ENCODE measurements at places on chromosomes 2 and 18. TPM values are rescaled to one million over a fixed set of nuclear protein-coding genes. Genes with fewer than 3 reads are reported as not detected.

DNA sequence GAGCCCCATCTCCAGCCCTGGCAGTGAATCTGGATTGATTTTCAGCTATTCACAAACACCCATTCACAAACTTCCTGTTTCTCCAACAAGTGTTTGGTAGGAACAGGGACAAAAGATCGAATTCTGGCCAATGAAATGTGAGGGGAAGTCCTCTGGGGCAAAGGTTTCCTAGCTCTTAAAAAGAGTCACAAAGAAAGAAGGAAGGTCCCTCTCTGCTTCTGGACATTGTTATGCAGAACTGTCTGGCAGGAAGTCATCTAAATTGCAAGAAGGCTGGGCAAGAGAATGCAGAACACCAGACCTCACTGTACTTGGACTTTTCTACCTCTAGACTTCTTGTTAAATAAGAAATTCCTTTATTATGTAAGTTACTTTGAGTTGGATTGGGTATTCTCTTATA, 137.3 kb downstream of the CCDC148 start:
- DNase-seq = no peak

- no peak for DNase-seq
These were observed 41.2 kb downstream of the M1AP start for GRCh38 chr2:74606927-74607326.

DNA sequence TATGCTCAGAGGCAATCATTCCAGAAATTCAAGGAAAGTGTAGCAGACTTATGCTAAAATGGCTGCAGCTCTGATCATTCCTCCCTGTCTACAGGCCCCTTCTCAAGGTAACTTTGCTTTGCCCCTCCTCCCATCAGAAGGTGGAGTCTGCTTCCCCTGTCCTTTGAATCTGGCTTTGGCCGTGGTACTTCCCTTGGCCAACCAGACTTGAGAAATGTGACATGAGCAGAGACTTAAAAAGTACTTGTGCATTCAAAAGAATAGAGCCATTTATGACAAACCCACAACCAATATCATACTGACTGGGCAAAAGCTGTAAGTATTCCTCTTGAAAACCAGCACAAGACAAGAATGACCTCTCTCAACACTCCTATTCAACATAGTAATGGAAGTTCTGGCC, 59.5 kb upstream of the NCKAP5 start:
- no peak for DNase-seq

DNA sequence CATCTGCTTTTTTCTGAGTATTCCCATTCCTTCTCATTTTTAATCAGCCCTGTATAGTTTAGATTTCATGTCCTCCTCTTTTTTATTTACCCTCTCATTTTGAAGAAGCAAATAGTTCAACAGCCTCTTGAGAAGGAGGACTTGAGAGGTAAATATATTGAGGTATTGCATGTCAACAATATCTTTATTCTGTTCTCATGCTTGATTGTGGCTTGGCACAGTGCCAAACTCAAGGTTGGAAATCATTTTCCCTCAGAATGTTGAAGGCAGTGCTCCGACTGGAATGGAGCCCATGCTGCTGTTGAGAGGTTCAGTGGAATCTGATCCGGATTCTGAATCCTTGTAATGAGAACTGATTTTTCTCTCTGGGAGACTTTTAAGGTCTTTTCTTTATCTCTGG, 31.0 kb upstream of the GALNT3 start:
- no peak for DNase-seq

GRCh38 chr2:210961249-210961648, 404.9 kb downstream of the CPS1 start:
- DNase-seq = no peak

GRCh38 chr2:203498161-203498560, 36.9 kb downstream of the RAPH1 start:
- DNase-seq = peak; percentile 70

GRCh38 chr2:66001538-66001937, 433.4 kb upstream of the MEIS1 start:
- no peak for DNase-seq

DNA sequence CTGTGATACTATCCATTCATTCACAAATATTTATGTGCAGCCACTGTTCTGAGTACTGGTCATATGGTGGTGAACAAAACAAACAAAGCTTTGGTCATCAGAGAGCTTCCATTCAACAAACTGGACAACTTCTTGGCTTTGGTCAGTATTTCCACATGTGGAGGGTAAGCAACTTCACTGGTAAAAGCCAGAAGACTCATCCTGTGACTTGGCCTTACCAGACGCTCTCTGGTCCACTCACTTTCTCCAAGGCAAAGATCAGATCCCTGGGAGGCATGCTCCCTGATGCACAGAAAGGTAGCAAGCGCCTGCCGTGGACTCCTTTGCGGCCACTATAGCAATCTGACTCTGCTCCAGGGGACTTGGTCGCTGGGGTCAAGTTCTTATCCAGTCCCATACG, 179.5 kb downstream of the EN1 start:
- DNase-seq = no peak

- peak; percentile 49 for DNase-seq
These were observed 41.4 kb upstream of the AKAIN1 start for GRCh38 chr18:5238371-5238976.

DNA sequence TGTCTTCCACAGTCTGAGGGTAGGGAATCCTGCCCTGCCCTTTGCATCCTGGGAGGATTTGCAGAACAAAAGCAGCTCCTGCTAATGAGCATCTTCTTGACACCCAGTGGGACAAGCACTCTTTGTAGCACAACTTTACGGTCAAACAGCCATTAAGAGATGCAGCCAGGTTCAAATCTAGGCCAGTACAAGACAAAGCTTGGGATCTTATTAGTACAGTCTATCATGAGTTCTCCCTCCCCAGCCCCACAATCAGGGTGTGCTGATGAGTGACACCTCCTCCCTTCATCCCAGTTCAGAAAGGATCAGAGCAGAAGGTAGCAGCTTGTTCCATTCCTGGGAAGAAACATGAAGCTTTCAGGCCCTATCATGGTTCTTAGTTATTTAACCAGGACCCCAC, 41.9 kb downstream of the MARCO start:
- DNase-seq = no peak

DNA sequence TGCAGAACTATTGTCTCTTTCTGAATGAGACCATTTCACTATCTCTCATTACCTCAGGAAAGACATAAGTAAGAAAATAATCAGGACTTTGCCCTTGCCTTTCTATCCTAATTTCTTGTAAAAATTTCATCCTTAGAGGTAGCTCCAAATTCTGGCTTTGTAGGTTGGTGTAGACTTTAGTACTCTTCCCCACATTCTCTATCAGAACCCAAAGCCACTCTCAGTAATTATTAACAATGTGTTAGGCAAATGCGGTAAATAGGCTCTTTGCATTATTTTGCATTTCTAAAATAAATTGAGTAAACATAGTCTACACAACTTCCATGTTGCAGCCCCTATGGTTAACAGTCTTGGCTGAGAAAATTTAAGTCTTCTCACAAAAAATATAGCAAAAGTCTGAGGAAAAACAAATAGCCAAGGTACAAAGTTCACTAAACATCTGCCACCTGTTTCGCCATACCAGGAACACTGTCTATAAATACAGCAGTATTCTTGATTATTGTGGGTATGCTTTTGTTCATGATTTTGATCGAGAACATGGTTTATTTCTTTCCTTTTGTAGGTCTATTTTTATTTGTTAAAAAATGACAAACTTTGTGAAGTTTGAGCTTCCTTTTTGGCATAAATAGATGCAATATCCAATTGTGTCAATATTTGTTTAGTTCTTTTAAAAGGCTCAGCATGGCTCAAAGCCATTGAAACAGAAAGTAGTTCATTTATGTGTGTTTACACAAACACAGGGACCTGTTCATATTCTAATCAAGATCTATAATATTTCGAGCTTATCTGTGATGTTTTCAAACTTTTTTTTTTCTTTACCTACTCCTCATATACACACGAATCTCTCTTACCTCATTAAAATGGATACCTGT, 1061.5 kb downstream of the CNTNAP5 start:
- DNase-seq = no peak

- DNase-seq = no peak
These were observed 97.7 kb upstream of the TFCP2L1 start for GRCh38 chr2:121382744-121383143.

DNA sequence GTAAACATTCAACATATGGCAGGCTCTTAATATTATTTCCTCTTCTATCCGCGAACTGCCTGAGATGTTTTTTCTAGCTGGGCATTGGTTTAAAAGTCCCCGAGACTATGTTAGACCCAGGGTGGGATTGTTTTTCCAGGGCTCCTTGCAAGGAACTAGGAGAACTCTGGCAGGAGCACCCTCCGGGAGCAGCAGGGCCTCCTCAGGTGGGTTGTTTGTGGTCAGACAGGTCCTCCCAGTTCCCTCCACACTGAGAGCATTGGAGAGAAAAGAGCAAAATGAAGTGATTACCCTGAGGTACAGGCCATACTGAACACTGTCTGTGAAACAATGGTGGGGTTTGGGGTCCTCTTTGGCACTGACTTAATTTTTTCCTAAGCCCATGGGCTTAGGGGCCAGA, 115.9 kb upstream of the LGALSL start:
- DNase-seq = no peak

- DNase-seq = no peak
These were observed 148.7 kb downstream of the AGAP1 start for GRCh38 chr2:235642446-235643098.

DNA sequence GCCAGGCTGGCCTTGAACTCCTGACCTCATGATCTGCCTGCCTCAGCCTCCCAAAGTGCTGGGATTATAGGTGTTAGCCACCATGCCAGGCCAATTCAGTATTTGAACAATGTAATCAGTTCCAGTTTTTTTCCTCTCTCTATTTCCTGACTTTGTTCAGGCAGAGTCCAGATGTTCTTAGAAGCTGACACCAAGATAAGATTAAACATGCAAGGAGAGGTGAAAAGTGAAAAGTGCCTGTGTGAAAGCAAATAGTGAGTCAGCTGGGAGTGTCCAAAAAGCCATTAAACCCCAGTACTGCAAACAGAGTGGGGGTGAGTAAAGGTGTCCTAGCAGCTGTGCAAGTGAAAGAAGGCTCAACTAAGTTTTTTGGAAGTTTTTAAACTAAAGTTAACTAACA, 231.5 kb downstream of the PTH2R start:
- no peak for DNase-seq

GRCh38 chr2:152441961-152442360, 107.0 kb downstream of the FMNL2 start:
- DNase-seq = no peak

DNA sequence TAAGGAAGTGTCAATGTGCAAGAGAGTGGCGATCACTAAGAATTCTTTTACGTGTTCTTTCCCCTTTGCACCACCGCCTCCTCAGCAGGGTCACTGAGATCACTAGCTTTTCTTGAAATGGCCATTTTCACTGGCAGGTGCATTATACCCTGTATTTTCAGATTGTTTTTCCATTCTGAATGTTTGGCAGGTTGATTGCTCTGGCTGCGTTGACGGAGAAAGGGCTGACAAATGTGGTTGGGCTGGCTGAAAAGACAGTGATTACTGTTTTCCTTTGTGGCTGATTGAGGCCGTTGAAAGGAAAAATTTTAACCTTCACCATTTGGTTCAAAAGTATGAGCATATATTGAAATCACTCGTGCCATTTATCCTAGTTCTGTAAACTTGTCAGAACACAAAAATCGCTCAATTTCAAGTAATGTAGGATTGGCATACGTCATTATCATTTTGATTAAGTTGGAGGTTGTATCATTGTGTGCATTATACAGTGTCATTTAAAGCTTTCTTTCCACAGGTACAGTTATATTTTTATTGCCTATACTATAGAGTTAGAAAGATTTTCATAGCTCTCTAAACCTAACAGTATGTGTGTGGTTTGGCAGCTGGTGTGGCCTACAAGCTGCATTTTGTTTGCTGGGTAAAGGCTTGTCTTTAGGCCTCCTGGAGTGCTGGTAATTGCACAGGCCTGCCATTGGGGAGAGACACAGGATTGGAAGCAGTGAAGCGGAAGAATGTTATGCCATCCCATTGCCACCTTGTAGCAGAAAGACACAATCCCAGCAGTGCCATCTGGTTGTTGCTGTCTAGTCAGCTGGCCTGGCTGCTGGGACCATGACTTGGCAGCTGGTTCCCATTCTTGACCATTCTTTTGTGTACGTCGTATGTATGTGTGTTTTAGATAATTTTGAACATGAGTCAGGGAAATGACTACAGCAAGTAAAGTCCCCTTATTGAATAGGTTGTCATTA, 36.7 kb downstream of the DYNC1I2 start:
- DNase-seq = no peak

DNA sequence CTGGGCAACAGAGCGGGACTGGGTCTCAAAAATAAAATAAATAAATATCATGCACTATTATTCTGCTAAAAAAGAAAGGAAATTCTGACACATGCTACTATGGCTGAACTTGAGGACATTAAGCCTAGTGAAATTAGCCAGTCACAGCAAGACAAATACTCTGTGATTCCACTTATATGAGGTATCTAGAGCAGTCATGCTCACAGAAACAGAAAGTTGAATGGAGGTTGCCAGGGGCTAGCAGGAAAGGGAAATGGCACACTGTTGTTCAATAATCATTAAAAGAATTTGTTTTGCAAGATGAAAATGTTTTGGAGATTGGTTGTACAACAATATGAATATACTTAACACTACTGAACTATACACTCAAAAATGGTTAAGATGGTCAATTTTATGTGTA, 60.8 kb downstream of the NCKAP1 start:
- DNase-seq = no peak

DNA sequence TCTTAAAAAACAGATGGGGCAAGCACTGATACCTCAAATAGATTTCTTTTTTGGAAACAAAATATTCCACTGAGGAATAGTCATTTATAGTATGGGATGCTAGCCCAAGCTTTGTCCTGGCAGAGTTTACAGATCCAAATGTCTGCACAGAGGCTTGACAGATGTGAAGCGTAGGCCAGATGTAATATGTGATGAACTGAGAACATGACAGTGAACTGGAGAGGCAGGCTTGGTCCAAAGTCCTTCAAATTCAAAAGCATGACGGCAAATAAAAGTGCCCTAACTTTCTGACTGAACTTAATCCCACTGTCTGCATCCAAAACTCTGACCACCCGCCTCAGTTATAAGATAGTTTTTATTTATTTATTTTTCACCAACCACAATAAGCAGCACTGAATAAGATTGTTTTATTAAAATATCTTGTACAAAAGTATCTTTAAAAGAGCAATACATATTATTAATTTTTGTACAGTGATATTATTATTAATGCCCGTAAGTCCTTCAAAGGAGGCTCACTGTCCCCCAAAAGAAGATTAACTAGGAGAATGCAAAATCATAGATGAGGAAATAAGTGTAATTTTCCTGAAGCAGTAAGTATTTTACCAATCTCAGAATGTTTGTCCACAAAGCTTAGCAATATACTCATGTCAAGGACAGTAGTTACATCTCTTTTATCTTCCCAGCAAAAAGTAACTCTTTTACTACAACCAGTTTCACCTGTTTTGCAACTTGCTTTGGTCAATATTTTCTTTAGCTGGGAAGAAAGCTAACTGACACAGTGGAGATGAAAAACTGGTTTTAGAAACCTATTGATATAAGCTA, 10.7 kb upstream of the SPOPL start:
- no peak for DNase-seq

Gene SP5
- not detected for total RNA-seq

Gene HTR2B
- total RNA-seq = 0.64 TPM

Gene RNF125
- total RNA-seq = 4.5 TPM

Gene POTEC
- total RNA-seq = not detected

Gene AQP12B
- total RNA-seq = not detected

Gene PPP1R1C
- total RNA-seq = 0.13 TPM

Gene ATP6V1B1
- total RNA-seq = not detected

Gene ERICH2
- not detected for total RNA-seq

Gene GALNT5
- not detected for total RNA-seq

Gene MC2R
- not detected for total RNA-seq

Gene GRHL1
- 0.76 TPM for total RNA-seq

Gene GULP1
- 2.6 TPM for total RNA-seq

Gene MALL
- 64.3 TPM for total RNA-seq

All from dermis microvascular lymphatic vessel endothelial cell (primary cell).